ENCODE measurements at places on chromosomes 13 and 19.
A peak's percentile ranks its signal among the peaks of the same experiment; 100 is the strongest.

DNA sequence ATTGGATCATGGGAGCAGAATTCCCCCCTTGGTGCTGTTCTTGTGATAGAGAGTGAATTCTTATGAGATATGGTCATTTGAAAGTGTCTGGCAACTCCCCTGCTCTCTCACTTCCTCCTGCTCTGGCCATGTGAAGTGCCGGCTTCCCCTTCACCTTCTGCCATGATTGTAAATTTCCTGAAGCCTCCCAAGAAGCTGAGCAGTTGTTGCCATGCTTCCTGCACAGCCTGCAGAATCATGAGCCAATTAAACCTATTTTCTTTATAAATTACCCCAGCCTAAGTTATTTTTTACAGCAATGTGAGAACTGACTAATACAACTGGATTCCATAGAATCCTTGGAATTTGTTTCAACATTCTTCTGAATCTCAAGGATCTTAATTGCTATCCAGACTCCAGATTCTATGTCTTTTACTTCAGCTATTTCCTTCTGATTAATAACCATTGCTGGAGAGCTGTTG, 328.1 kb downstream of the SLITRK5 start:
- no peak for DNase-seq

GRCh38 chr19:49056101-49056901, 1.2 kb downstream of the CGB7 start:
- DNase-seq: peak; percentile 82

GRCh38 chr19:50580970-50581634, 12.9 kb upstream of the LRRC4B start:
- no peak for DNase-seq

DNA sequence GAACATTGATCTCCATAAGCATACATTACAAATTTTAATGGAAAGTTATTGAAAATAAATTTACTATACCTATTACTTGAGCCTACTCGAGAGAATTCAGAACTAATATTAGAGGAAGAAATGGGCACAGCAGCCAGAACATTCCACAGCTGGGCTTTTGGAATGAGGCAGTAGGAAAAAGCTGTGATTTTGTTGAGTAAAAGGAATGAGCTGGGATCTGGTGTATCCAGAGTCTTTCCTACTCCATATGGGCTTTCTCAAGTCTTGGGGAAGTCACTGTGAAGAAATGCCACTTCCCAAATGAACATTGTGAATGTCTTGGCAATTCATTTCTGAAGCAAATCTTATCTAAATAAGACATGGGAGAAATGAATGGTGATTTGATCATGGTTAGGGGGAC, 93.1 kb downstream of the CYSLTR2 start:
- no peak for DNase-seq

- DNase-seq: no peak
Observed at GRCh38 chr19:29022599-29022998, 190.4 kb downstream of the UQCRFS1 start.

DNA sequence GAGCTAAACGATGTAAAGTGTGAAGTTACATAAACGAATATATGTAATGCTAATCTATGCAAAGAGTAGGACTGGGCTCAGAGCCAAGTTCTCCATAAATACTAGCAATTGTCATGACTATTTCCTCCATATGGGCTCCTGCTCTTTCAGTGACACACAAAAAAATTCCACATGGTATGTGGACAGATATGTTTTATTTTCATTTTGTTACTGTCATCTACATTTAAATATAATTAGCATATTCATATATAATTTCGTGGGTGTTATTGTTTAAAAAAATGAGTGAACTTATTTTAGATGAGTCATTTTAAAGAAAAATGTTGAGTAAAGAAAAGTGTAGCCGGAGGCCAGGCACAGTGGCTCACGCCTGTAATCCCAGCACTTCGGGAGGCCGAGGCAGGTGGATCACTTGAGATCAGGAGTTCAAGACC, 5.0 kb upstream of the IGSF23 start:
- no peak for DNase-seq

DNA sequence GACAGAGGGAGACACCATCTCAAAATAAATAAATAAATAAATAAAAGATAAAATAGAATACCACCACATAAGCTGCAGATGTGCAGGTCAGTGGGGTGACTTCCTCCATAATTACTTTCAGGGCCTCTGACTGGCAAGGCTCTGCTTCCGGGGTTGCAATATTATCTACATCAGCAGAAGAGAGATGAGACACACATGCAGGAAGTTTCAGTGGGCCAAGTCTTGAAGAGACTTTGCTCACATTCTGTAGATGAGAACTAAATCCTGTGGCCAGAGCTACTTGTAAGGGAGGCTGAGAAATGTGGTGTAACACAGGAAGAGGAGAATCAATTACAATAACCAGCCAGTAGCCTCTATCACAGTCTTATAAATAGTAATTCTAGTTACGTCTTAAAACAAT, 89.9 kb upstream of the MAB21L1 start:
- no peak for DNase-seq

- peak; percentile 74 for DNase-seq
Observed at GRCh38 chr13:52127783-52128702, 830 bp downstream of the NEK5 start.

DNA sequence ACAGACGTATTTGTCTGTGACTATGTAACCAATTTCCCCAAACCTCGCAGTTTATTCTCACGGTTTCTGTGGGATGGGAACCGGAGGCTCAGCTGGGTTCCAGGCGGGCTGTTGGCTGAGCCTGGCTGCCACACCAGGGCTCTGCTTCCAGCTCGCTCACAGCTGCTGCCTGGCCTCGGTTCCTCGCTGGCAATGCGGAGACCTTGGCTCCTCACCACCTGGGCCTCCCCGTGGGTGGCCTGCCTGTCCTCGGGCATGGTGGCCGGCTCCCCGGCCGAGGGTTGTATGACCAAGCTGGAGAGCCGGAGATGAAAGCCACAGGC, 218.9 kb upstream of the MAB21L1 start:
- DNase-seq: no peak

- DNase-seq: no peak
Observed at GRCh38 chr13:108281901-108282300, 12.4 kb downstream of the TNFSF13B start.

DNA sequence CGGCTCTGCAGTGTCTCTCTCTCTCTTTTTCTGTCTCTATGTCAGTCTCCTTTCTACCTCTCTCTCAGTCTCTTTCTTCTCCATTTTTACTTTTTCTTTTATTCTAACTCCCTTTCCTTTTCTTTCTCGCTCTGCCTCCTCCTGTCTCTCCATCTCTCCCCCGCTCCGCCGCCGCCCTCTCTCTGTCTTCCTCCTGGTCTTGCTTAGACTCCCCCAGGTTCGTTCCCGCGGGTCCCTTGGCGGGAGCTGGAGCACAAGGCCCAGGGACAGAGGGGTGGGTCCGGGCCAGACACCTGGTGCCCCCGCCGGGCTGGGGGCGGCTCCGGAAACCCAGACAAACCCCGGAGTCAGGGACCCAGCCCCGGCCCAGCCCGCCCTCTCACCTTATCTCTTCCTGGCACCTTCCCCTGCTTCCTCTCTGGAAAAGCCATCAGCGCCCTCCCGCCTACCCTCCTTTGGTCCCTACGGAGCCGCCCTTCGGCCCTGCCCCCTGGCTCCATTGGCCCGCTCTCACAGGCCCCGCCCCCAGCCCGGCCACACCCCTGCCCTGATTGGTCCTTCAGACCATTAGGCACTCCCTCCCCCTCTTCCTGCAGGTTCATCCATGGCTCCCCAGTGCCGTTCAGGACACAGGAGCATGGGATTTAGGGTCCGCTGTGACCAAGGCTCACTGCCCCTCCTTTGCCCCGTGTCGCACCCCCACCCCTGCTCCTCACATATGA, 15.4 kb upstream of the NOP53 start:
- DNase-seq: no peak

GRCh38 chr13:49124693-49125304, 95.3 kb upstream of the MLNR start:
- no peak for DNase-seq

DNA sequence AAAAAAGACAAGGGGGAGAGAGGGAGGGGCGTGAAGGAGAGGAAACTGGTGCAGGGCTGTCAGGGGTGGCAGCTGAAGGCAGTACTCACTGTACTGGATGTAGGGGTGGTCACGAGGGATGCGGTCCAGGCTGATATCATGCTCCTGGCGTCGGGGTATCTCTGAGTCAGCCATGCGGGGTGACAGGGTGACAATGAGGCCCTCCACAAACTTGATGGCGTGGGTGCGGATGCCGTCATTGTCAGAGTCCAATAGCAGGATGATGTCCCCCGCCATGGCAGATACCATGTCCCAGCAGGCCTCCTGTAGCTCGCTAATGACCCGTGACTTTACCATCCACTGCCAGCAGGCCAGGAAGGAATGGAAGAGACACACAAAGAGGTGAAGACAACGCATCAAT, 15.3 kb downstream of the SYMPK start:
- no peak for DNase-seq

DNA sequence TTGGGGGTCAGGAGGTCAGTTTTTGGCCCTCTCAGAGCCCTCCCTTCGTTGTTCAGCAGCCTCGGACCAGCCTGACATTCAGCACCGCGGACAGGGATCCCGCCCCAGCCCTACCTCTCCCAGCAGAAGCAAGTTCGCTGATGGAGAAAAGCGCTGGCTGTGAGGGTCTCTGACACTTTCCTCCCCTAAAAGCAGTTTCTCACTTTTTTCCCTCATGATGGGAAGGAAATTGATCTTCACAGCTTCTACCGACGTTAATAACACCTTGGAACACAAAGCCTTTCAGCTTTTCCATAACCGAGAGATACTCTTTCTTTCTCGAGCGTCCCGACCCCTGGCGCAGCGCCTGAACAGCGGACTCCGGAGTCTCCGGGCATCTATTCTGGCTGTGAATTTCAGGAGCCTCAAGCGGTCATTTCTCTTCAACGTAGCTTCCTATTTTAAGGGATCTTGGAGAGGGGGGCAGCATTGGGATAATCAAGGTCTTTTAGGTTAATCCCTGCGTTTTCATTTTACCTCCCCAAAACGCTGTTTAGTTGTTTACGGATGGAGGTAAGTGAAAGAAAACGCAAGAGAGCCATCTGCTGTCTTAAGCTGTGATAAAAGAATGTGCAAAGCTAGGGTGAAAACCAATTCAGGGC, 467.2 kb downstream of the ITGBL1 start:
- no peak for DNase-seq

- DNase-seq: peak; percentile 53
Observed at GRCh38 chr13:97344265-97345175, 89.4 kb upstream of the RAP2A start.

- DNase-seq: no peak
Observed at GRCh38 chr13:76808927-76809326, 77.3 kb downstream of the KCTD12 start.

DNA sequence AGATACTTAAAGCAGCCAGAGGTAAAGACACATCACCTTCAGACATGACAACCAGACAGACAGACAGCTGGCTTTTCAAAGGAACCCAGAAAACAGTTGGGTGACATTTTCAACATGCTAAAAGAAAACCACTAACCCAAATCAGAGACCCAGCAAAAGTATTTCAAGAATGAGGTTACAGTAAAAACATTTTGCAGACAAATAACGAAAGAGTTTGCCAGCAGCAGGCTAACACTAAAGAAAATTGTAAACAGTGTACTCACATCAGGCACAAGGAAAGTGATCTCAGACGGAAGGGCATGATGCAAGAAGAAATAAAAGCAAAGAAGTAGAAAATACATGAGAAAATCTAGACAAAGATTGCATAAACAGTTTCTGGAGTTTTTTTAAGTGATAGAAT, 46.4 kb downstream of the AP1M1 start:
- DNase-seq: no peak

DNA sequence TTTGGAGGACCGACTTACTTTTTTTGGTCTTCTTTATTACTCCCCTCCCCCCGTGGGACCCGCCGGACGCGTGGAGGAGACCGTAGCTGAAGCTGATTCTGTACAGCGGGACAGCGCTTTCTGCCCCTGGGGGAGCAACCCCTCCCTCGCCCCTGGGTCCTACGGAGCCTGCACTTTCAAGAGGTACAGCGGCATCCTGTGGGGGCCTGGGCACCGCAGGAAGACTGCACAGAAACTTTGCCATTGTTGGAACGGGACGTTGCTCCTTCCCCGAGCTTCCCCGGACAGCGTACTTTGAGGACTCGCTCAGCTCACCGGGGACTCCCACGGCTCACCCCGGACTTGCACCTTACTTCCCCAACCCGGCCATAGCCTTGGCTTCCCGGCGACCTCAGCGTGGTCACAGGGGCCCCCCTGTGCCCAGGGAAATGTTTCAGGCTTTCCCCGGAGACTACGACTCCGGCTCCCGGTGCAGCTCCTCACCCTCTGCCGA, 409 bp downstream of the FOSB start:
- DNase-seq: peak; percentile 22
